ENCODE measurements at places on chromosomes 12 and 14.

- DNase-seq = no peak
Observed at GRCh38 chr12:131088701-131089530, 135.2 kb downstream of the ADGRD1 start.

DNA sequence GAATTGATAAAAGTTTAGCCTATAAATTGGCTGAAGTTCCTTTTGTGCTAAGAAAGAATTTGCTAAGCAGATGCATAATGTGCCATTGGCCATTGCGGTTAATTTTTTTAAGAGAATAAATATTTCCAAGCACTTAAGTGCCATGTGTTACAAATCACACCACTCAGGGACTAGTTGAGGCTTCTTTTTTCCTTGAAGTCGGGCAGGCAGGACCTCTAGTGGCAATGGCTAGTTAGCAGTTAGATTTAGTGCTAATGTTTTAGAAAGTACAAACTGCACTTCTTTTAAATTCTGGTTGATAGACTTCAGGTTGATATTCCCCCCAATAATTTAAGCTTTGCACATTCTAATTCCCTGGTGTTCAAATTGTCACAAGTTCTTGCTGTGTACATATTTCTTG lies 294.3 kb downstream of the APAF1 start:
- no peak for DNase-seq

GRCh38 chr12:113232840-113233585 lies 11.7 kb downstream of the TPCN1 start:
- DNase-seq = no peak

DNA sequence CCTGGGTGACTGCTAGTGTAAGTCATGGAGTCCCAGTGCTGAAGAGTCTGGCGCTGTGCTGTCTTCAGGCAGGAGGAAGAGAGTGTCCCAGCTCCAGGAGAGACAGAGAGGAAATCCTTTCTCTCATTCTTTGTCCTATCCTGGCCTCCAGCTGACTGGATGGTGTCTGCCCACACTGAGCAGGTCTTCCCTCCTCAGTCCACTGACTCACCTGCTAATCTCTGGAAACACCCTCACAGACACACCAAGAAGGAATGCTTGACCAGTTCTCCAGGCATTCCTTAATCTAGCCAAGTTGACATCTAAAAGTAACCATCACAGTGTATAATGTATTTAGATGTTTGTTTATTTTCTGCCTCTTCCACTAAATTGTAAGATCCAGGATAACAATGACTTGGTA lies 53.9 kb downstream of the EMP1 start:
- peak; percentile 88 for DNase-seq

DNA sequence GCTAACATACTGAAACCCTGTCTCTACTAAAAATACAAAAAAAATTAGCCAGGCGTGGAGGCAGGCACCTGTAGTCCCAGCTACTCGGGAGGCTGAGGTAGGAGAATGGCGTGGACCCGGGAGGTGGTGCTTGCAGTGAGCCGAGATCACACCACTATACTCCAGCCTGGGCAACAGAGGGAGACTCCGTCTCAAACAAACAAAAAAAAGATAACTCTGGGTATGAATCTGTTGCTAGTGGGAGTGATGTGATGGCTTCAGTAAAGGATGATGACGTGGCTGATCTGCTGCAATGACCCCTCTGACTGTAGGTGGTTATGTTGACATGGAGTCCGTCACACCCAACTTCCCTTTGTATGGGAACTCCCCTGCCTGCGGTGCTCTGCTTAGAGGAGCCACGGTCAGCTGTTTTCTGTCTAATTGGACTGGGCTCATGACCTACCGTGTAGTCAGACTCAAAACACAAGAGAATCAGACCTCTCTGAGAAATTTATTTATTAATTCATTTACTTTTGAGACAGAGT lies 59.1 kb upstream of the MED13L start:
- no peak for DNase-seq

GRCh38 chr12:124856842-124857178 lies 6.9 kb downstream of the SCARB1 start:
- DNase-seq = no peak

- DNase-seq = no peak
Observed at GRCh38 chr14:104036212-104036611, 49.3 kb upstream of the ASPG start.

GRCh38 chr12:4116251-4117111 lies 157.1 kb upstream of the CCND2 start:
- peak; percentile 88 for DNase-seq

DNA sequence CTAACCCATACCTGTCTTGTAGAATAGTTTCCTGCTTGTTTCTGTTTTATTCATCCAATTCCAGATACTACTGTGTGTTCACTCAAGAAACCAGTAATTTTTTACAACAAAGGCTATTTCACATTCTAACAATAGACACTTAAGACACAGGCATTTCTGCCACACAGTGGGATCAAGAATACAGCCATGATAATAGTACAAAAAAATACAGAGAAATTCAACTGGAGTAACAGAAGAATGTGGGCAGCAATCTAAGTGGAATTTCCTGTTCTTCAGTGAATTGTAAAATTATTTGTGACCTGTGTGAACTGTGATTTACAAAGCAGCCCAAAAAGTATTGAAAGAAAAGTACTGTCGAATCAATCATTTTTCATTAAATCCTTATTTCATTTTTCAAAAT lies 282.9 kb downstream of the CCER1 start:
- no peak for DNase-seq

DNA sequence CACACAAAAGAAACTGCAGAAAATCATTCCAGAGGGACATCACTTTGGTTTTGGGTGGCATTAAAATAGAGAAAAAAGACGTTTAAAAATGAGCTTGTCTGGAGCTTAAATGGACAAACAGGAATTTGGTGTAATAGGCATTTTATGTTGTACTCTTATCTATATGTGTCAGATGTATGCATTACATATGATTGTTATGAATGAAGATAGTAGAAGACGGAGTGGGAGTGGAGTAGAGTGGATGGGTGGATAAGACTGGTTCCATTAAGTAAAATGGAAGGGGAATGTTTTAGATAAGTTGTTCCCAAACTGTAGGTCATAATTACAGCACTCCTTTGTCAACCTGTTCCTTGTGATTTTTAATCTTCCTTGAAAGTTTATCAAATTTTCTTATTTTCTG lies 1.9 kb downstream of the CCDC91 start:
- DNase-seq = no peak

- DNase-seq = no peak
Observed at GRCh38 chr12:91143206-91143605, 31.9 kb upstream of the LUM start.

DNA sequence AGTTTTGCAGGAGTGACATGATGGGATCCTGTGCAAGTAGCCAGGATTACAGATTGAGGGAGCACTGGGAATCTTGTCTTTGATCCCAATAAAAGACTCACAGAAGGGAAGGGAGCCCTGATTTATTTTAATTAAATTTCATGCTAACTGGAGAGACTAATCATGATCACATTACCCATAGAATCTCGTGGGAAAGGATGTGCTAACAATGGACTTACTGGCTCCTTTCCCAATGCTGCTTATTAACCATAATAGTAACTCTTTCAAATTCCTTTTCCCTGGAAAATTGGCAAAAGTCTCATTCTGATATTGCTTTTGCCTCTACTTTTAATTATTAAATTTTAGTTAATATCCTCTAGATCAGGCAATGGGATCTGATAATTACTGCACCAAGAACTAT lies 174.8 kb upstream of the AVPR1A start:
- no peak for DNase-seq

GRCh38 chr12:50862316-50862715 lies 19.6 kb downstream of the TMPRSS12 start:
- DNase-seq = peak; percentile 35

DNA sequence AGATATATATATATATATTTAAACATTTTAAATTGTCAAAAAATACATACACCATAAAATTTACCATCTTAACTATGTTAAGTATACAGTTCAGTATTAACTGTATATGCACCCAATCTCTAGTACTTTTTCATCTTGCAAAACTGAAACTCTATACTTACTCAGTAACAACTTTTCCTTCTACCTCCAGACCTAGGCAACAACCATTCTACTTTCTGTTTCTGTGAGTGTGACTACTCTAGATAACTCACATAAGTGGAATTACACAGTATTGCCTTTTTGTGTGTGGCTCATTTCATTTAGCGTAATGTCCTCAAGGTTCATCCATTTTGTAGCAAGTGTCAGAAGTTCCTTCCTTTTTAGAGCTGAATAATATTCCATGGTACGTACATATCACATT lies 8.2 kb downstream of the FAM234B start:
- no peak for DNase-seq

- no peak for DNase-seq
Observed at GRCh38 chr14:80868260-80868659, 73.3 kb downstream of the CEP128 start.

DNA sequence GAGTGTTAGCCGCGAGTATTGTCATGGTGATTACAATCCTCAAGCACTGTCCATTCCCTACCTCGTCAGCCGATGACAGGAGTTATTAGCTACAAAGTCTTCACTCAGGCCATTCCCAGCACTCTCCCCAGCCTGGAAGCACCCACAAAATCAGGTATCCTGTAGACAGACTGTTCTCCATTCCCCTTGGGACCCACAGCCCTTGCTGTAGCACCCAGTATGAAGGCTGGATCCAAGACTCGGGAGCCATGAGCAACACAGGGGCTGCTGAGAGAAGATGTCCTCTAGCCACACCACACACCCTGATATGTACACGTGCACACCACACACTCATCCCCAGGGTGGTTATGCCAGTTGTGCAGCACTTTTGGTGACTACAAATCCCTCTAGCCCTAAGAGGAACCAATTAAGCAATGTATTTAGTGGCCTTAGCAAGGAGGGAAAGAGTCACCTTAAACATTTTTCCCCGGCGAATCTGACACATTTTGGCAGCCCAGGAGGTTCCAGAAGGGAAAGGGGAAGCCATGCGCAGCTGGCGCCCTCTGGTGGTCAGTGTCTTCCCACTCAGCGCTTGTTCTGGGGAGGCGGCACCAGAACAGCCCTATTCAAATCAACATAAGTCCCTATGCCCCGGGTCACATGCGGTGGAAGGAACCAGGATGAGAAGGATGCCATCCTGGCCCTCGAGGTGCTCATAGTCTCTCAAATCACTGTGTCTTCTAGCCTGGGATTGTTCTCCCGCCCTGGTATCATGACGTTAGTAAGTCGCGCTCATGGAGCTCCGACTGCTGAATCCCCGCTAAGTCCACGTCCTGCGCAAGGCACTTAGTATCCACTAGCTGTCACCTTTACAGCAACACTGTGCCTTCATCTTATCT lies 96.9 kb downstream of the GCH1 start:
- DNase-seq = no peak

GRCh38 chr12:3884671-3885070 lies 11.5 kb upstream of the PARP11 start:
- DNase-seq = no peak

DNA sequence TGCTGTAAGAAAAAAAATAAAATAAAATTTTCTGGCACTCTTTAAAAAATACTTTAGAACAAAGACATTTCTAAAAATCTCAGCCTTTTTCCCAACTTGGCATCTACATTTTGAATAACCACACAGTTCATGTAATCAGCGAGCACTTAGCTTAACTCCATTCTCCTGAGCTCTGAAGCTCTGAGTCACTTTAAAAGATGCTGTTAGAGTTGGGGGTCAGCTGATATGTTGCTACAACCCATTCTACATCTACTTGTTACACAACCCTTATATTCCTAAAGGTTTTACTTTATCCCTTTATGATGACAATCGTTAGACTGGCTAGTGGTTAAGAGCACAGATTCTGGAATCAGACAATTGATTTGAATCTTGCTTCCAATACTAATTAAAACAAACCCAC lies 48.3 kb downstream of the SLC41A2 start:
- DNase-seq = peak; percentile 7

- DNase-seq = peak; percentile 53
Observed at GRCh38 chr14:89137526-89138163, 279.4 kb downstream of the FOXN3 start.

DNA sequence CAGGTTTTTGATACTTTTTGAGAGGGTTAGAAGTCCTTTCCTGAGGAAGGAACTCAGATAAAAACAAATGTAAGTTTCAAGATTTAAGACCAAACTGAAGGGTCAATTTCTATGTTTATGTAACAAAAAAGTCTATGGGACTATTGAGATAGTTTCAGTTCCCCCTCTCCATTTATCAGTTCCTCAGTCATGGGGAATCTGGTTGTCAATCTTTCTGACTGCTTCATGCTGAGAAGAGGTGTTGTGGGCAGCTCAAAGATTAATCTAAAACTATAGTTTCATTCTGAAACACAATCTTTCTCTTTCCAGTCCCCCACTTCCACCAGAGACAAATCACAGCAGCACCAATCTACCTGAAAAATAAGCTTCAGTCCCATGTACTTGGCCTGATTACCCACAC lies 93.7 kb downstream of the KCNMB4 start:
- DNase-seq = no peak

DNA sequence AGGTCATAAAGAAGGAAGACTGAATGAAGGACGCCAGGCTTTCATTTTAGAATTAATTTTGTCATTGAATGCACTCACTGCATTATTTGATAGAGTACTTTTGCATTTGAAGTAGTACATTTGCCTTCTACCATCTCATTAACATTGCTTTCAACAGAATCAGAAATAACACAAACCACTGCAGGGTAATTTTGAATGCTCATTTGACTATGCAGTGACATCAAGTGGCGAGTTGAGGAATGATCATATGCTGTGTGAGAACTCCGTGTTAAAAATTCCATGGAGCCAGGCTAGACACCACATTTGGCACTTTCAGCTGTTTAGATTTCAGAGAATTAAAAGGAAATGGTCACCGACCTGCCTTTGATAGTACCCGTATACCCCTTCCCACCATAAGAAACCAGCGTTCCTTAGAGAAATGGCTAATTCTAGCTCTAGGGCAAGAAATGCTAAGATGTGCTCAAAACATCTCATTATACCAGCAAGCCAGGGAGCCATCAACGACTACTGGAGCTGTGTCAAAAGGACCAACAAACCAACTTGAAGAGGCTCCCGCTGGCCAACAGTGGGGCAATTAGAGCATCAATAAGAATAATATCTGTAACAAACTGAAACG lies 16.5 kb downstream of the HEBP1 start:
- no peak for DNase-seq
